AG04449 (cell line): ENCODE measurements at places on chromosomes 3 and 15.

DNA sequence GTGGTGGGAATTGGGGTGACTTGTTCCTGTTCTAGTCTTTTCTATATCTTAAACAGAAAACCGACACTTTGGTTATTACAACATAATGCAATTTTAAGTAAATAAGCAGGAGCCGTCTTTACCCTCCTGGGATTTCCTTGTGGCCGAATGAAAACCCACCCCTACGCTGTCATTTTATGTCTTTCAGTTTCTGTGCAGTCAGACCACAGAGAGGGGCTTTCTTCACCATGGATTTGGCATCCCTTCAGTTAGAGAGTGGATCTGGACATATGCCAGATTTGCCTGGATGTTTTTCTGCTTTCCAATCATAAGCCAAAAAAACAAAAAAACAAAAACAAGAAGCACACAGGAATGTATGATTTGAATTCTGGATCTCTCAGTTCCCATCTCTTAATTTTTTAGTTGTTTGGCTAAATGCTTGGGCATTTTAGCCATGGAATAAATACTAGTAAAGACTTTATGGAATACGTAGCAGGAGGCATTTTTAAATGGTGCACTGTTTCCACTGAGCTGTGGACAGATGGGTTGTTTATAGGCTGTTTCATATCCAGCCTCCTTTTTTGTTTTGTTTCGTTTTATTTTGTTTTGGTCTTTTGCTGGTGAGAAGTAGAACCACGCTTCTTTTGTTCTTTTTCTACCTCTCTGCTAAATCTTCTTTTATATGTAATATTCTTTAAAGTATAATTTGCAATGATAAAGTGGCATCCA is 272.9 kb downstream of the FEZF2 start:
- DNase-seq, result no peak

DNA sequence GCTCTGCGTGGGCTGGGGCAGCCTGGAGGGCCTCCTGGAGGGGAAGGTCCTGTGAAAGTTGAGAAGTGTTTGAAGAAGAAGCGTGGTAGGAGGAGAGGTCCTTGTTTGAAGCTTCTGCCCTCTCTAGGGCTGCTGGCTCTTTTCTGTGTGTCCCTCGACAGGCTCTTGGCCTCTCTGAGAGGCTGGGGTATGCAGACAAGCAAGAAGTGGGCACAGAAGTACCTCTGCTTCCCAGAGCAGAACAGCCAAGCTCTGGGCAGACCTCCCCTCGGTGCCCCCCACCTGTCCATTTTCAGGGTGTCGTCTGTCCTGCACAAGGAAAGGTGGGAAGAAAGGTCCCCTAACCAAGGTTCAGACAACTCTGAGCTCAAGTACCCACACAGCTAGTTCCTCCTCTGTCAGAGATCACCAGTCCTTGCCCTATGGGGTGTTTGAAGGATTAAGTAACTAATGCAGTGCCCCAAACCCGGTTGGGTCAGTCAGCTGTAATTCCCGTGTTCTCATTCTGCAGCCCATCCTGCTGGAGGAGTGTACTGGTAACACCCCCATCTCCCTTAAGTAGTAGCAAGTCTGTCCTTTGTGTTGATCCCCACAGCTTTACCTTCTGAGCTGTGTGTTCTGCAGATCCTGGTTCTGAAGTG is 6.3 kb downstream of the CSK start:
- no peak for DNase-seq

DNA sequence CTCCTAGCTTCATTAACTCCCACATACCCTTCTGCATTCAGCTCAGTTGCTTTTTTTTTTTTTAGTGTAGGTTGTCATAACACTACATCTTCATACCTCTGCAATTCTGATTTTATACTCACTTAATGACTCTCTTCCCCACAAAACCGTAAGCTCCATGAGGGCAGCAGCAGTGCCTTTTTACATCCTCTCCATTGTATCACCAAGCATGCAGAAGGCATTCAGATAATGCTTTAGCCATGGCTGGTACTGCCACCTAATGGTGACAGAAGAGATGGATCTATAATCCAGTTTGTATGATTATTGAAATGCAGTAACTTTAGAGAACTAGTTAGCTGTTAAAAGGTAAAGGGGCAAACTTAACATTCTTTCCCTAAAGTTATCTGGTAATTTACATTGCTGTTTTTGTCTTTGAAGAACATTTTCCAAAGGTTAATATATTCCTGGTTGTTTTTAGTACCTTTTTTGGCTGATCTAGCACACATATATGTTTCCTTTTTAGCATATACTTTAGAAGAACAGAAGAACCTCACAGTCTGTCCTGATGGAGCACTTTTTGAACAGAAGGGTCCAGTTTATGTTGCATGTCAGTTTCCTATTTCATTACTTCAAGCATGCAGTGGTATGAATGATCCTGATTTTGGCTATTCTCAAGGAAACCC is 36.8 kb downstream of the ATP1B3 start:
- DNase-seq, result no peak

GRCh38 chr15:47299846-47300434 is 417.4 kb upstream of the SEMA6D start:
- DNase-seq, result no peak

- DNase-seq, result no peak
Measured at GRCh38 chr3:115996420-115997108, 373.3 kb downstream of the GAP43 start.

DNA sequence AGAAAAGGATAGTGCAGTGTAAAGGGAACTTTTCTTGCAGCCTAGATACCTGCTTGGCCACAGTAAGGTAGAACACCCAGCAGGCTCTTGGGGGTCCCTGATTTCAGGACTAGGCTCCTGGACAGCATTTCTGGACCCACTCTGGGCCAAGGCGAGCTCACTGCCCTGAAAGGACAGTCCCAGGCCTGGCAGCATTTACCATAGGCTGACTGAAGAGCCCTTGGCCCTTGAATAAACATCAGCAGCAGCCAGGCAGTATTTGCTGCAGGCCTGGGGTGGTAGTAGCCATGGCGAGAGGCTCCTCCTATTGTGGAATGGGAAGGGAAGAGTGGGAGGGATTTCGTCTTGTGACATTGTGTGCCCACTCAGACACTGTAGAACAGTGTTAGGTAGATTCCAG is 529.2 kb downstream of the TUSC7 start:
- no peak for DNase-seq

DNA sequence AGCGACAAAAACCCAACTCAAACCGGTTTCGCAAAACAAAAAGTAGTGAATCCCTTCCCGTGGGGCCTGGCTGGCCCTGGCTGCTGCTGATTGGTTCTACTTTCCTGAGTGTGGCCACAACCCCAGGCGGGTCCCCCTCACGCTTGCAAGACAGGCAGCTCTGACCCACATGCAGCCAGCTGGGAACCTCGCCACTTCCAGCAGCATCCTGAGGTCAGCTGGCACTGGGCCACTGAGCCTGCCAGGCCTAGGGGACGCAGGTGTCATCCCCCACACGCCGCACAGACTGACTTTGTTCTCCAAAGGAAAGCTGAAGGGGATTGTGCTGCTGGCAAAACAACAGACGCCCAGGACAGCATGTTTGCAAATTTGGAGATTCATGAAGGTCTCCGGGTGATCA is 111.1 kb downstream of the TPRA1 start:
- no peak for DNase-seq

- no peak for DNase-seq
Measured at GRCh38 chr3:25558121-25558520, 106.6 kb downstream of the TOP2B start.

DNA sequence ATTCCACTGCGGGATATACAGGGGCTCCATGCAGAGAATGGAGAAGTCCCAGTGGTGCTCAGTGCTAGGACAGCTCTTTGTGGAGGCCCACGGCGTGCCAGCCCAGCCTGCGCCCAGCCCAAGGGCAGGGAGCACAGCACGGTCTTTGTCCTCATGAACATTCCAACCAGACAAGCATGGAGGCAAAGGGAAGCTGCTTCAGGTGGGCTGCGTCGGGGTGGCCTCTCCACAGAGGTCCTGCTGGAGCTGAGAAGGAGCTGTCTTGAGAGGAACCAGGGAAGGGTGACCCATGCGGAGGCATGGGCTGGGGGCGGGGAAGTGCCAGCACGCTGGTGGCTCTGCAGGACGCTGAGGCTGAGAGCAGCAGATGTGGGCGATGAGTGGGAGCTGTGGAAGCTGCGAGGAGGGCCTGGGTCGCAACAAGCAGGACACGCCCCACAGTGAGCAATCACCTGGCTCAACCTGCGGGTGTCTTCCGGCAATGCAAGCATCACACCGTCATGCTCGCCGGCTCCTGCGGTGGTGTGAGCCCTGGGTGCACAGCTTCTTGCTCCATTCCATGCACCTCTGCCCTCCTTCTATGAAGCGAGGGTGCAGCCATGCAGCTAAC is 14.0 kb upstream of the KLF15 start:
- no peak for DNase-seq

DNA sequence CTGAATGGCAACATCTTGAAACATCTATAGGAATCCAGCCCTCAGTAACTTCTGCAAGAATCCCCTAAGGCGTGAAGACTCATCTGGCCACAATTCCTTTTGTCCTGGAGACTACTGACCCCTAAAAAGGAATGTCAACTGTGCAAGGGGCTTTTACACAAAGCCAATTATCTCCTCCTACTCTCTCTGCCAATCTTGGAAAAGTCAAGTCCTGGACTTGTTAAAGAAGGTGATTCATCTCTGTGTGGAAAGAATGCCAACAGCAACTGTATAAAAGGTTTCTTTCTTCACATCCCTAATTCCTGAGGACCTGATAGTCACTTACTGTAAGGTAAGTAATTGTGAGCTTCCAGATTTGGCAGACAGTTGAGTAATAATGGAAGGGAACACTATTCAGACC is 22.3 kb downstream of the THRB start:
- no peak for DNase-seq

- DNase-seq, result no peak
Measured at GRCh38 chr15:63014578-63014977, 28.0 kb upstream of the TPM1 start.

DNA sequence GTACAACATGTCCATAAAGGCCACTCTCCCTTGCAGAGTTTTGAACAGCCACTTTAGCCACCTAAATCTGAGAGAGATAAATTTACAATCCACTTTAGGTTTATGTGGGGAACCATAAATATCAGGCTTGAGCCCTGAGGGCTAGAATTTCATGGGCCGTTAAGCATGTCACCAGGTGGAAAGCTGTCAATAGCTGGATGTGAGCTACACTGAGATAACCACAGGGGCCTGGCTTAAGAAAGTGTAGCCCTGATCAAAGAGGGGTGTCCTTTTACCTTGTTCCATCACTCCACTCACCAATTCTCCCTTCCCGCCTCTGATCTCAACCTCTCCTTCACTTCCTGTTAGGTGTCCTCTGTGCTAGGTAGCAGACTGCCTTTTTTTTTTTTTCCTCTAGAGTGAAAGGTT is 172.8 kb upstream of the ICE2 start:
- no peak for DNase-seq

DNA sequence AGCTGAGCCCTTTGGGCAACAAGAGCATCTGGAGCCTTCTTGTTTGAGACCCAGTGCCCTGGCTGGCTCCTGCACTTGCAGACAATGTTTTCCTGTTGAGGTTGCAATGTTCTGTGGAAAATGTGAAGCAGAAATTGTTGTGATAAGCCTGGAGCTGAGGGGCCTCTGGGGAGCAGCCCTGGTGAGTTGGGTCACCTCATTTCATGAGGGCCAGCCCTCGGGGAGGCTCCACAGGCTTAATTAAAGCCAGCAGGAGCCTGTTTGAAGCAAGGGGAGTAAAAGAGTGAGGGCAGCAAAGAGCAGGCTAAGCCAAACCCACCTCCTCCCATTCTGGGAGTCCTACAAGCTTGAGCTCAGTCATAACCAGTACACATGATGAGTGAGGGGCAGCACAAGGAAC is 154.3 kb downstream of the ALDH1A2 start:
- DNase-seq, result no peak

DNA sequence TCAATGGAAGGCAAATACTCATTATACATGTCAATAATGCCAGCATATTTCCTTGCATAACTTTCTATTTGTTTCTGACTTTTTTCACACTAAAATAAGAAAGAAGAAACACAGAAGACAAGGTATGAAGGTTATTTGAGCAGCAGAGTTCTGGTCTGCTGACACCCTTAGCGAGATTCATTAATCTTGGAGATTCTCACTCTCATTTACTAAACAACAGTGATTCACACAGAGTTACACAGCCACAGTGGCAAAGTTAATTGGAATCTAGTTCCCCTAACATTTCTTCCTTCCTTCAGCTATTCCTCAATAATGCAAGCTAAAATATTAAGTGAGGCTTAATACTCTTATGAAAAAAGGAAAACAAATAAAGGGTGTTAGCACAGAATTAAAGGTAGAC is 1044.0 kb downstream of the IGSF11 start:
- no peak for DNase-seq

GRCh38 chr3:165875644-165876043 is 38.4 kb upstream of the BCHE start:
- no peak for DNase-seq

DNA sequence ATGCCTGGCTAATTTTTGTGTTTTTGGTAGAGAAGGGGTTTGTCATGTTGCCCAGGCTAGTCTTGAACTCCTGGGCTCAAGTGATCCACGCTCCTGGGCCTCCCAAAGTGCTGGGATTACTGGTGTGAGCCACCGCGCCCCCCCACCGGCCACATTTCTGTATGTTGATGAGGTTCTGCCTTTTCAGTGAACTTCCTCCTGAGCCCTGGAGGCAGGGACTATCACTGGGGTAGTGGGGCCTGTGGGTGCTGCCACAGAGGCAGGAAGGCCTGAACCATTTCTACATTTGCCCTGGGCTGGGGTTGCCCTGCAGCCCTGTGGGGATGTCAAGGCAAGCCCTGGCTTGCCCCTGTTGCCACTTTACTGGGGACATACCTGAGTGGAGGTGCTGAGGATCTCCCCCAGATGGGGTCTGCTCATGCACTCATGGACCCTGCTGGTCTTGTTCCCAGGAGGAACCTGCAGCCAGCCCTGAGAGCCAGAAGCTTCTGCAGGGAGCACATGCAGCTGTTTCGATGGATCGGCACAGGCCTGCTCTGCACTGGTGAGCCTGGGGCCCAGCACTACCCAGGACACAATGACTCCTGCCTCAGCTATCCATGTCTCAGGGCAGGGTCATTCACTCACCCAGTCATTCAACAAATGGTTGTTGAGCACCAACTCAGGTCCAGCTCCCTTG is 5.7 kb downstream of the SLC28A1 start:
- DNase-seq, result no peak

DNA sequence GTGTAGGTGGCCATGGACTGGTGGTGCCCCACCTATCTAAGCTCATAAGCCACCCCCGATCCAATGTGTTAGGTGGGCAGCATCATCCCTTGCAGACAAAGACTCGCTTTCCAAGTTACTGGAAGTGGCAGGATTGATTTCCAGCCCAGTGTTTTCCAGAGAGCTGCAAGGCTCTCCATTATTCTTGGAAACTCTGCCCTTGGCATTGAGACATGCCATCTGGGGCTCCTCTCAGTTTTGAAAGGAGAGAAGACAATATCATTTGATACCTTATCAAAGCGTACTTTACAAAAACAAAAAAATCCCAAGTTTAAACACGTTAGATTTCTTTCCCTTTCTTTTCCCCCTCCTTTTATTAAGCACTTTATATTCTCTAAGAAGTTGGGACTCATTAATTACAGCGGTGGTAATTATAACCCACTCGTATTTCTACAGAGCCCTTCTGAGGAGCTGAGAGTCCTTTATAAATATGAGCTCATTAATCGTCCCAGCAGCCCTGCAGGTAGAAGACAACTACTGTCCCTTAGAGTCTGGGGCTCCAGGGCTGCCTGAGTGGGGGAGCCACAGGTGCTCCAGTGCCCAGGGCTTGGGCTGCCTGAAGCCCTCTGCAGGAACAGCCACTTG is 226.1 kb downstream of the TLE3 start:
- no peak for DNase-seq

GRCh38 chr15:43516185-43516584 is 1.2 kb upstream of the MAP1A start:
- DNase-seq, result no peak

- DNase-seq, result no peak
Measured at GRCh38 chr15:59196416-59196815, 10.2 kb upstream of the LDHAL6B start.
